NCI-H460 (cell line): ENCODE measurements at places on chromosomes 16 and 17. TPM values are rescaled to one million over a fixed set of nuclear protein-coding genes. Genes with fewer than 3 reads are reported as not detected.

ABCA3 gene
- total RNA-seq = 11.7 and 12.2 TPM in 2 replicates

RPRML gene
- not detected in 2 replicates for total RNA-seq

- DNase-seq = peak; percentile 51
These were observed 6.6 kb upstream of the ARMC5 start for GRCh38 chr16:31452631-31453106.

DNA sequence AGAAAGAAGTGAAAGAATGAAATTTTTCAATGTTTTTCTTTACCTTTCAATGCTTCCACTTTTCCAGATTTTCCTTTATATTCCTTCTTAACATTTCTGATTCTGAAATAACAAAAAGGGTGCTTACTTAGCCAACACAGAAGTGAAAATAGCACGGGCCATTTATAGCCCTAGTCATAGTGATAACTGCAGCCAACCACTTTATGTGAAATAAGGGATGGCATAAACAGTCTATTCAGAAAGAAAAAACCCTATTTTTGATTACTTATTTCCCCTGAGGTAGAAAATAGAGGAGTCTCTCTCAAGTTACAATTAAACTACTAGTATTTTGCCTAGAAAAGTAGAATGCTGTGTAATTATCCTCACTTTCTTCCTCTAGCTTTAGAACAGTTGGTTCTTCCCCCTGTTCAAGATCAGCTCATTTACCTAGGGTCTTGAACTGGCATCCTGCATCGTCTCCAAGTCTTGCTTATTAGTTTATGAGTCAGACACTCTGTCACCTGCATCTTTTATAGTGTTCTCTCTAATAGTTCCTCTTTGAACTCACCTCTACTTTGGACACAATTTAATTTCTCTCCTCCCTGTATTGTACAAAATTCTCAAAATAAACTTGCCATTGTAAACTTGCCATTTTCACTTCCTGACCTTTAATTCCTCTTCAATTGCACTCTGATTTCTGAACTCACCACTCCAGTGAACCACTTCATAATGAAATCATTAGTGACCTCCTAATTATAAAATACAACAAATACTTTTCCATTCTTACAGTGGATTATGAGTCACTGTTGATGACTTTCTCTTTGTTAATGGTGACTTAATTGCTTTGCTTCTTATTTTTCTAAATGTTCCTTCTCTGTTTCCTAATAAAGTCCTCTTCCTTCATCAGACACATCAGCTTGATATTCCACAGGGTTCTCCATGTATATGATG lies 23.6 kb downstream of the ABCA6 start:
- DNase-seq = no peak

DNA sequence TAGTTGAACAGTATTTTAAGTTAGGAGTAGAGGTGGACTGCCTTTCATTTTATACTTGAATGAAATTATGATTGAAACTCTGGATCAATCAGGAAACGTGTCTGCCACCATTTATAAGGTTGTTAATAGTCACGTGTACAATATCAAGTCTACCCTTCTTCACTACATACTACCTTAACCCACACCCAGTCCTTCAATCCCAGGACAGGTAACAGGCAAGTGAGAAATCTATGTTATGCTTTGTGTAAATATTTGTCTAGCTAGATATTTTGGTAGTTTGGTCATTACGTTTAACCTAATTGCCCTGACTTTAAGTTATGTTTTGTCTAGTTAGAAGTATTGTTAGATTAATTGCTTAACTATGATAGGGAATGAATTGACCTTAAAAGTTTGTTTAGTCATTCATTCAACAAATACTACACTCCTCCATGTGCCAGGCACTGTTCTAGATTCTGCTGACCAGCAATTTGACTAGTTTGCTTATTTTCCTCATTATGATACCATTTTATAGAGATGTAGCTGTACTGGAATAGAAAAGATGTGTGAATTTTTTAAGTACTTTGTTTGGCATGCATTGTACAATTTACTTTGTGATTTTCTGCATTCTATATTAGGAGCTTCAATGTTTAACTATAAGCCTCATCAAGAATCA lies 72.0 kb downstream of the NQO1 start:
- no peak for DNase-seq

- DNase-seq = no peak
These were observed 1.5 kb upstream of the SPEM1 start for GRCh38 chr17:7418472-7419152.

SLC5A11 gene
- total RNA-seq = not detected in 2 replicates

GRCh38 chr16:68296693-68297092 lies 14.1 kb downstream of the SLC7A6OS start:
- DNase-seq = no peak

DNA sequence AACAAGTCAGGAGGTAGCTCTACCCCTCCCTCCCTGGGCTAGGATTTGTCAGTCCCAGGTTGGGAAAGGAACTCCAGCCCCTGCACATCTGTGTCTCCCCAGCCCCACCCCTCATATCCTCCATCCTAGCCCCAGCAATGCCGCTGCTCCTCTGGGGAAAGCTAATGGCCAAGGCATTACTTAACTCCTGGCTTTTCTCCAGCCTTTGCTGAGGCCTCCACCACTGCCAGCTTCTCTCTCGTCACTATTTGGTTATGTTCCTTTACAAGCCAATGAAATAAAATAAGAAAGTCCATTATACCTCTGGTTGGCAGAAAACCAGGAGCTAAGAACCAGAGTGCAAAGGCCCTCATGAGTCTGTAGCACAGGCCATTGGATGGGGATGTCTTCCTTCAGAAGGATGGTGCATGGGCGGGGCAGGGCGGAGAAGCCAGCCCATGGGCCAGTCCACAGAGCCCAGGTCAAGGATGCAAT lies 171.0 kb downstream of the CCDC182 start:
- no peak for DNase-seq

DNA sequence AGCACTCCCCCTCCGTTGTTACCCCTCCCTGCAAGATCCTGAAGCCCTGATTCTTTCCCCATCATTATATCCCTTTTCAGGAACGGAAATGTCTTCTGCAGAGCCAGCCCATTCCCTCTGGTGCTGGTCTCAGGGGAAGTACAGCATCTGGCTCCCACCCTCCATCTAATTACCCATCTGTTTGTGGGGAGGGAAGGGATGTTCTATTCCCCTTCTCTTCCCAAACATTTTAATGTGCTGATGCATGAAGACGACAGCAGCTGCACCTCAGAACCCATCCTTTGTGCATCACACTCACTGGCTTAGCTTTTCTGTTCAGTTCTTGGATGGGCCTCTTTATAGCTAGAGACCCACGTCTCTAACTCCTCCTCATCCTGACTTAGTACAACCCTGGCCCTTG lies 367.2 kb downstream of the CDH13 start:
- no peak for DNase-seq

TLCD1 gene
- 27.9 and 32.4 TPM in 2 replicates for total RNA-seq

CYGB gene
- 2.8 TPM in 2 replicates for total RNA-seq

DNA sequence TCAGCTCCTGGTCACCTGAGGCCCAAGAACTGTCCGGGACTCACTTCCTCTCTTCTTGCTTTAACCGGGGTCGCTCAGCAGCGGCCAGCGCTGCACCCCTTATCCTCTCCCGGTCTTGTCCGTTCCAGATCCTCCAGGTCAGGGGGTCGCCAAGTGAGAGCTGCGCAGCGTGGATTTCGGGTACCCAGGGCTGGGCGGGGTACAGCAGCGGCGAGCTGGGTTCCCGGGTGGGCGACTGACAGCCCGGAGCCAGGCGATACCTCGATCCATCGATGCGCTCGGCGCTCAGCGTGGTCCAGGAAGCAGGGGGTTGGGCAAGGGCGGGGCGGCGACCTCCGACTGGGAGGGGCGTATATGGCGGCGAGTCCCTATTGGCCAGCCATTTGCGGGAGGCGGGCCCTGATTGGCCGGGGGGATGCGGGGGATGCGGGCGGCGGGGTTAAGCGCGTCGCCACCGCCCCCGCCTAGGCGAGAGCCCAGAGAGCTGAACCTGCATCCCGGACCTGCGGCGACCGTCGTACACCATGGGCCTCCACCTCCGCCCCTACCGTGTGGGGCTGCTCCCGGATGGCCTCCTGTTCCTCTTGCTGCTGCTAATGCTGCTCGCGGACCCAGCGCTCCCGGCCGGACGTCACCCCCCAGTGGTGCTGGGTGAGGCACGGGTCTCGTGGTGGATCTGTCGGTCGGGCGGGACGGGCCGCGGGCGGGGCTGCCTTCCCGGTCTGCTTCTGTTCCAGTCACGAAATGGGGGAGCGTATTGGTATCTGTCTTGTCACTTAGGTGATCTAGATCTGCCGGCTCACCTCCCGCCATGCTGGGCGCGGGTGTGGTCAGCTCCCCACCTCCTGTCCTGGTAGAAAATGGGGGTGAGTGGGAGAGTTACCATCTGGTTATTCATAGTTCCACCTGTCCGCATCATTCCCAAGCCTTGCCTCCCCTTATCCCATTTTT lies at the start of gene PLA2G15:
Gene PLA2G15 (plus strand): TSS at position 471 of the 951 bp plus-strand sequence. CDS start 54 bp downstream, at position 525.
- peak; percentile 92 for DNase-seq

HSD11B2 gene
- total RNA-seq = 0.17 and 1.2 TPM in 2 replicates

DNA sequence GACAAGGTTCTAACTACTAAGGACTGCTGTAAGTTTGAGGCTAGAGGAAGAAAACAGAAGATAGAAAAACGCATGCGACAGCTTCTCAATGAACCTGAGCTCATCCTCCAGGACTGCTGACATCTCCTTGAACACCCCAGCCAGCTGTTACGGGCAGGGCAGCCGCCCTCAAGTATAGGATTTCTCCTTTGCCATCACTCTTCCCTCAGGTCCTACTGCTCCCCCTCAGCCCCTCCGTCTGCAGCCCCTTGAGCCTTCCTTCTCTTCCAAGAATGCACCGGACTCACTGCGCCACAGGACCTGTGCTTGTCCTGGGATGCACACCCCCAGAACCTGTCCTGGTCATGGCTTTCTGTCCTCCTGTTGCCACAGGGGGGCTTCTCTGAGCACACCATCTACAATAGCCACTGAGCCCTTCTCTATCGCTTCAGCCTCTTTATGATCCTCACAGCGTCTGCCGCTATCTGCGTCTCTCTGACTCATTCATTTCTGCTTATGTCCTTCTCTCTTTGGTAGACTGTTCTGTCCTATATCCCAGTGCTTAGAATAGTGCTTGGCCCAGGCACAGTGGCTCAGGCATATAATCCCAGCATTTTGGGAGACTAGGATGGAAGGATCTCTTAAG lies 15.7 kb upstream of the XYLT2 start:
- DNase-seq = no peak

ARHGAP44 gene
- total RNA-seq = 2.1 and 2.5 TPM in 2 replicates

DNA sequence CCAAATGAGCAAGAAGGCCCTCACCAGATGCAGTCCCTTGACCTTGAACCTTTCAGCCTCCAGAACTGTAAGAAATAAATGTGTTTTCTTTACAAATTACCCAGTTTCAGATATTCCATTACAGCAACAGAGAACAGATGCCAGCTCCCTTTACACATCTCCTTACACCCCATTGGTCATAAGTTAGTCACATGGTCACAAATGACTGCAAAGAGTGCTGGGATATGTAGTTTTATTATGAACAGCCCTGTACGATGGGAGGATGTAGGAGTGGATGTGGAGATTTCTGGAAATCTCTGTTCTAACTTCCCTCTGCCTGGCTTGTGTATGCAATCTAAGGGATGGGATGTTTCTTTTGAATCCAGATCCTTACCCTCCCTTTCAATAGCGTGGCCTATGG lies 13.3 kb upstream of the RPL38 start:
- peak; percentile 49 for DNase-seq

TMEM204 gene
- total RNA-seq = not detected in 2 replicates

GRCh38 chr17:48162946-48163506 lies 55.5 kb downstream of the SNX11 start:
- DNase-seq = no peak

DNA sequence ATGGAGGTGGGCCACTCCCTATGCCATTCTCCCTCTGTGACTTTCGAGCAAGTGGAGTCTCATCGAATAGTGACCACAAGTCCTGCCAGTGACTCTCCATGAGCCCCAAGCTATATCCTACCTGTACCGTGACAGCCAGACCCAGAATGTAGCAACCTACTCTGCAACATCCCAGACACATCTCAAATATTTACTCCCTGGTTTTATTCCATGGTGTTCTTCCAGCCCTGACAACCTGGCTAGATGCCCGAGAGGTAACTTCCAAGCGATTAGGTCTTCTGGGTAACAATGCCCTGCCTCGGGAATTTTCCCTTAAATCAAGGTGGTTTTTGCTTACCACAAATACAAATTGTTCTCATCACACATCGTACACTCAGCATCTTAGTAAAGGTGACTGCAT lies 211.7 kb downstream of the ZFHX3 start:
- no peak for DNase-seq

TBC1D3 gene
- total RNA-seq = not detected in 2 replicates

ABCA10 gene
- 6.9 and 7.2 TPM in 2 replicates for total RNA-seq

RNF222 gene
- total RNA-seq = not detected in 2 replicates

CTRB2 gene
- not detected in 2 replicates for total RNA-seq

DNA sequence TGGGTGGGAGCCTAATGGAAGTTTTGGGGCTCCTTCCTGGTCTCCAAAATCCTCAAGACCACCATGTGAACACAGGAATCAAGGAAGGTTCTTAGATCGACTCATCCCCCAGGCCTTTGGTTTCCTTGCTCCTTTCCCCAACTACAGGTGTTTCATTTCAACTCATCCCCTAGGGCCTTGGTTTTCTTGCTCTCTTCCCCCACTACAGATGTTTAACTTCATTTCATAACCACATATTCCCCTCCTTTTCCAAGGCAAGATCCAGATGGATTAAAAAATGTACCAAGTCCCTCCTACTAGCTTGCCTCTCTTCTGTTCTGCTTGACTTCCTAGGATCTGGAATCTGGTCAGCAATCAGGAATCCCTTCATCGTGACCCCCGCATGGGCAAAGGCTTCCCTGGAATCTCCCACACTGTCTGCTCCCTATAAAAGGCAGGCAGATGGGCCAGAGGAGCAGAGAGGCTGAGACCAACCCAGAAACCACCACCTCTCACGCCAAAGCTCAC lies at the start of gene CCL11:
Gene CCL11 (plus strand): TSS at position 457 of the 507 bp plus-strand sequence. CDS start 67 bp downstream, outside the sequence.
- no peak for DNase-seq

DNA sequence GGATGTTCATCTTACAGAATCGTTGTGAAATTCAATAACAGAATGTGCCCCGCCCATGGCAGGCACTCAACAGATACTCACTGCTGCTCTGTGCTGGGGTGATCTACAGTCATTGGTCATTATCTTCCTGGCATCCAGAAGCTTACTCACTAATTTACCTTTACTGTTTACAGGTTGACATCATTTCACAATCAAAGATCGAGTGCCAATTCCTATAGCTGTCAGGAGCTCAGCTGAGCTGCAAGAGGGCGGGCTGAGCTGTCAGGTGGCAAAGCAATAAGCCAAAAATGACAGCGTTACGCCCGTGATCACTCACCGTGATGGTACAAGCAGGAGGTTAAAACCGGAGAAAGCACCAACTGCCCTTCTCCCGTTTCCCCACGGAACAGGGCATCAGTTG lies 51.2 kb downstream of the LITAF start:
- DNase-seq = no peak
